ENCODE measurements at places on chromosomes 6 and 20.

DNA sequence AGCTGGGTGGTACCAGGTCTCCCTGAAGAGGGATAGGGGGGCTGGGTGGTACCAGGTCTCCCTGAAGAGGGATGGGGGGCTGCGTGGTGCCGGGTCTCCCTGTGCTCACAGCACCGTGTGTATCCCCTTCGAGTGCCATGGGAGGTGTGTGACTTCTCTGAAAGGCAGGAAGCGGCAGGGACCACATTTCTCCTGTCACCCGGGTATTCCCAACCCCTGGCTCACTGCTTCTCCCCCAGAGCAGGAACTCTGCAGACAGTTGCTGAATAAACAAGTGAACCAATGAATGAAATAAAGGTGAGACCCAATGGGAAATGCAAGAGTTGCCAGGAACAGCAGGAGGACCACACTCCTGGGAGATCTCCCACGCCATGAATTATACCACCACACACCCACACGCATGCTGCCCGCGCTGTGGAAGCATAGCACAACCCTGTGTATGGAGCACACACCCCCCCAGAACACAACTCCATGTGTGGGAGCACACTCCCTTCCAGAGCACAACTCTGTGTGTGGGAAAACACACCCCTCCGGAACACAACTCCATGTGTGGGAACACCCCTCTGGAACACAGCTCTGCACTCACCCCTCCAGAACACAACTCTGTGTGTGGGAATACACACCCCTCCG is 50.7 kb downstream of the RNASET2 start:
- no peak for DNase-seq

- no peak for DNase-seq
Observed at GRCh38 chr6:17679726-17680125, 27.0 kb downstream of the NUP153 start.

- DNase-seq: peak; percentile 34
Observed at GRCh38 chr6:152356662-152357061, 280.5 kb downstream of the SYNE1 start.

- no peak for DNase-seq
Observed at GRCh38 chr6:89999154-89999553, 104.9 kb downstream of the GJA10 start.

DNA sequence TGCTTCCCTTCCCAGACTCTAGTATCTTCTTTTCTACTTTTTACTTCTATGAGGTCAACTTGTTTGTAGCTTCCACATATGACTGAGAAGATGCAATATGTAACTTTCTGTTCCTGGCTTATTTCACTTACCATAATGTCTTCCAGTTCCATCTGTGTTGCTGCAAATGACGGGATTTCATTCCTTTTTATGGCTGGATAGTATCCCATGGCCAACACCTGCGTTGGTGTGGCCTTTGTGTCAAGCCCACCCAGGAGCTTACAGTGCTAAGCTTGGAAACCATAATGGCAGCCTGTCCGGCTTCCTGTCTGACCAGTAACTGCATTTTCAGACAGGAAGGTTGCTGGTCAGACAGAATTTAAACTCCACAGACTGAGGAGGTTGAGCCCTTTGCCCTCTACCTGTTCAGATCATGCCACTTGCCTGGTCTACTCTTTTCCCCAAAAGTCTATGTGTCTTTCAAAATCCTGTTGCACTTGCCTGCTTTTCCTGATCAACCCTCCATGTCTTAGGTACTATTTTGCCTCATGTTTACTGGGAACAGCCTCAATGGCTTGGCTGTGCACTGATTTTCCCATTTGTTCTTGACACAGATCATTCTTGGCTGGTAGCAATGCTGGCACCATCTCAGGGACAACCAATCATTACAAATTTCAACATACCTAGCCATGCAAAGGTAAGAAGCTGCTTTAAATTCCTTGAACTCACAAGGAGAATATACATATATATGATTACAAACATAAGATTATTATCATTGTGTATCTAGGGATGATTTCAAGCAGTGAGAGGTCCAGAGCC is 114.3 kb upstream of the PLEKHG1 start:
- no peak for DNase-seq

GRCh38 chr20:62282877-62283503 is 19.8 kb upstream of the ADRM1 start:
- DNase-seq: no peak

GRCh38 chr6:46821458-46821881 is 28.3 kb downstream of the MEP1A start:
- DNase-seq: no peak

GRCh38 chr6:5695260-5696245 is 311.2 kb downstream of the NRN1 start:
- DNase-seq: no peak

Measured in stimulated activated naive CD4-positive, alpha-beta T cell (primary cell).